ENCODE measurements at places on chromosomes 3 and 15.

DNA sequence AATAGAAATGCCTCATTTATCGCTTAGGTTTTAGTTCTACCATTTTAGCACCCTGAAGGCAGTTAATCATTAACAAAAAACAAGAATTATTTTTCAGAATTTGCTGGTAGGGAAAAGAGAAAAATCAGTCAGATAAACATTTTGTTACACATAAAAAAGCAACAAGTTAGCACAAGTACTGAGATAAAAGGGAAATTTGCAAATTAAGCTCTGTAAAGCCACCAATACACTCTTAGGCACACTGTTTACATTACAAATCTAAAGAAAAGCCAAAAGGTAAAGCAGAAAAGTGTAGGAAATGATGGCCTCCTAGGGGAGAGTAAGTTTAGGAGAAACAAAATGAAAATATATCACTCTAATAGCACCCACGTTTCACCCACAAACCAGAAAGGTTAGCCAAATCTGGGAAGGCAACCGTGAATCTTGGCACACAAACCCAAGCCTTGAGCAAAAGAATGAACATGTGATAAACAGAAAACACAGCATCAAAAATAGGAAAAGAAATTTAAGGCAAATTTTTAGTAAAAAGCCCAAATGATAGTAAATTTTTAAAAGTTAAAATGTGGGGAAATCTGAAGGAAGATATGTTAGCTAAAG is 1.6 kb upstream of the SATB1 start:
- DNase-seq, result no peak

- no peak for DNase-seq
These were observed 14.9 kb downstream of the NME9 start for GRCh38 chr3:138314751-138315150.

- DNase-seq, result no peak
These were observed 173.6 kb downstream of the UBE2E2 start for GRCh38 chr3:23376516-23377248.

DNA sequence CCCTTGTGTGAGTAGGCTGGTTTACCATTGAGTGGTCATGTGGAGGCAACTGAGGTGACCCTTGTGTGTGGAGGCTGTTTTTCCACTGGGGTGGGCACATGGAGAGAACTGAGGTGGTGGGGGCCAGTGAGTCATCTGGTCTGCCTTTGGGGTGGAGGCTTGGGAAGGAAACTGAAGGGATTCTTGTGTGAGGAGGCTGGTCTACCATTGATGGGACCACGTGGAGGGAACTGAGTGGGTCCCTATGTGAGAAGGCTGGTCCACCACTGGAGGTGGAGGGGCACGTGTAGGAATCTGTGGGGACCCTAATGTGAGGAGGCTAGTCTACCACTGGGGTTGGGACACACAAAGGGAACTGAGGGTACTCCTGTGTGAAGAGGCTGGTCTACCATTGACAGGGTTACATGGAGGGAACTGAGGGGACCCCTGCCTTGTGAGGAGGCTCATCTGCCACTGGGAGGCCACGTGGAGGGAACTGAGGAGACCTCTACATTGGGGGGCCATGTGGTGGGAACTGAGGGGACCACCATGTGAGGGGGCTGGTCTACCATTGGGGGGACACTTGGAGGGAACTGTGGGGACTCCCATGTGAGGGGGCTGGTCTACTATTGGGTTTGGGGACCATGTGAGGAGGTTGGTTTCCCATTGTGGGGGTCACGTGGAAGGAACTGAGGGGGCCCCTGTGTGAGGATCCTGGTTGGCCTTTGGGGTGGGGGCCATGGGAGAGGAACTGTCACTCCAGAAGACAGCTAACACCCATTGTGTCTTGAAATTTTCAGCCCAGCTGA is 164.5 kb downstream of the WNT7A start:
- no peak for DNase-seq

All from stimulated activated CD4-positive, alpha-beta T cell treated with anti-CD3 and anti-CD28 coated beads, Interleukin-12 subunit alpha, Interleukin-12 subunit beta, amount 100 ng/mL, for 4 hours (primary cell).